BJ (cell line): ENCODE measurements at places on chromosomes 2 and 18.

DNA sequence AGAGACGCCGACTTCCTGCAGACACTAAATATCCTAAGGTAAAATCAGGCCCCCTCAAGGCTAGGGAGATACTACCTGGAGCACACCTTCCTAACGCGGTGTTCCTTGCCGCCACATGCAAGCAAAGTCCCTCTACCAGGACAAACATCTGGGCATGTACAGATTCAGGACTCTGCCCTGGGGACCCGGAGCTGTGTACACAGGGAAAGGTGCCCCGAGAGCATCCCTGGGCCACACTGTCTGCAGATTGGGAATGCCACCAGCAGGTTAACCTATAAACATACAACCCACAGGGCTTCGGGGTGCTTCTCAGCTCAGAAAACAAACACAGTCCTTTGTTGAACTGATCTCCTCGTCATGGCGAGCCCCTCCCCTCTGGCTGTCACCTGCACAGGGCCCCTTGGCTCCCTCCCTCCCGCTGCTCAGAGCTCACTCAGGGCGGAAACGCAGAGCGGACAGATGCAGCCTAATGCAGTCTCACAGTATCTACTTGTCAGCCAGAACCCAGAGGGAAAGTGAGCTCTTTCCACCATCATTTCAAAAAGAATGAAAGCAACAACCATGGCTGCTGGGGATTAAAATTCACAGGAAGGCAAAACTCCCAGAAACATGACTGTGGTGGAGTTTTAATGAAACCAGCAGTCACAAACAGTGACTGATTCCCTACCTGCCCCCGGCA, 218.8 kb downstream of the HDAC4 start:
- DNase-seq, result no peak

- DNase-seq, result no peak
These were observed 117.3 kb downstream of the DPP4 start for GRCh38 chr2:161956738-161957137.

- DNase-seq, result no peak
These were observed 111.6 kb downstream of the TACR1 start for GRCh38 chr2:75087736-75088135.

- DNase-seq, result no peak
These were observed 66.6 kb downstream of the PPP4R1 start for GRCh38 chr18:9547782-9548181.

GRCh38 chr18:12943215-12943614, 4.6 kb upstream of the SEH1L start:
- DNase-seq, result no peak

DNA sequence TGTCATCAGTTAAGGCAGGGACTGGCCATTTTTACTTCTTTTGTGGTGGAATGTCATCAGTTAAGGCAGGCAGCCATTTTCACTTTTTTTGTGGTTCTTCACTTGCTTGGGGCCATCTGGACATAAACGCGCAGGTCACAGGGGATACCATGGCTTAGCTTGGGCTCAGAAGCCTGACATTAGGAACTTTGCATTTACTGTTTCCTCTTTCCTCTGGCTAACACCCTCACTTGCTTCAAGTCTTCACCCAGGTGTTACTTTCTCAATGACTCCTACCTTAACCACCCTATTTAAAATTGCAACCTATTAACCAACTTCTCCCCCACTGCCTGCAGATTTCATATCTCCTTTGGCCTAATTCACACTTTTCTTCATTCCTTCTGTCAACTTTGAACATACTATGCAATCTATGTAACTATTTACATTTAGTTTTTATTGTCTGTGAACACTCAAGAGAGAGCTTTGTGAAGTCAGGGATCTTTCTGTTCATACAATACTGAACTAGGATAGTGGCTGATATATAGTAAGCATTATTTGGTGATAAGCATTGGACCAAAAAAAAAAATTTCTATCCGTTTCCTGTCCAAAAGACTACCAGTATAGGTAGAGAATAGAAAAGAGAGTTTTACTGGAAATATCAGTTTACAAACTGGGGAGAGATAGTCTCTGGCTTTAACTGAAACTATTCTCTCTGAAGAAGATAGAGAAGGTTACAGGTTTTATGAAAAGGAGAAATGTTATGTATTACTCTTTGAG, 600.1 kb upstream of the ZNF804A start:
- no peak for DNase-seq

DNA sequence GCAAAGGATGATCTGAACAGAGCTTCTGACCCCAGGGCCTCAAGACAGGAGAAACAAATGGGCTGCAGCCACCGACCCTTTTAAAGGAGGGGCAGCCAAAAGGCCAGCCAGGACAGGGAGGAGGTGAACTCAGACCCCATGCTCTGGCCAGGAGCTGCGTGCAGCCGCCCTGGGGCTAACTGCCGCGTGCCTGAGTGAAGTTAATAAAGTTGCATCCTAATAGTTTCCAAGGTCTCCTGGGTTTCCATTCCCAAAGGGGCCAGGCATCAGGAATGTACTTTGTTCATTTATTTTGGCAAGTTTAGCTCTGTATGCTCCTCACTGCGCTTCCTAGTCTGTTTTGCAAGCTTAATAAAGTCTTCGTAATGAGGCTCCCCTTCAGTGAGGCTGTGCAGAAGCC, 60.7 kb downstream of the EN1 start:
- DNase-seq, result no peak

GRCh38 chr2:131032393-131032836, 60.8 kb downstream of the FAM168B start:
- DNase-seq, result no peak

DNA sequence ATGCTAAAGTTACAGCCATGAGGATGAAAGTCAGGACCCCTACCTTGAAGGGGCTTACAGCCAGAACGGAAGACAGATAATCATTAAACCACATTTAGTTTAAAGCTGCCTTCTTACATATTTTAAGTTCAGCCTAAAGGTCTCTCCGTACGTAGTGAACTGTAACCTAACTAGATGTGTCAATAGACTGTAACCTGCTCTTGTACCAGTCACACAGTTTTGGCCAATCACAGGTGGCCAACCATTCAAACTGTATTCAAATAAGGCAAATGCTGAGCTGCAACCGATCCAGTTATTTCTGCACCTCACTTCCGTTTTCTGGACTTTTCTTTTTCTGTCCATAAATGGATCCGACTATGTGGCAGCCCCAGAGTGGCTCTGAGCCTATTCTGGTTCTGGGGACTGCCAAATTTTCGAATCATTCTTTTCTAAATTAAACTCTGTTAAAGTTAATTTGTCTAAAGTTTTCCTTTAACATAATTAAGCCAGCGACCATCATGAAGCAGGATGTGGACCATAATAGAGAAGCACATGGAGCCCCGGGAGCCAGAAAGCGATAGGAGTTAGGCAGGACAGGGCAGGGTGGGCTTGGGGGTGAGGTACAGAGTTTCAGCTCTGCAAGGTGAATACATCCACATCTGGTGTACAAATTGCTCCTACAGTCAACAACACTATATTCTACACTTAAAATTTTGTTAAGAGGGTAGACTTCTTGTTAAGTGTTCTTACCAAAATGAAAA, 48.4 kb upstream of the YPEL5 start:
- no peak for DNase-seq

DNA sequence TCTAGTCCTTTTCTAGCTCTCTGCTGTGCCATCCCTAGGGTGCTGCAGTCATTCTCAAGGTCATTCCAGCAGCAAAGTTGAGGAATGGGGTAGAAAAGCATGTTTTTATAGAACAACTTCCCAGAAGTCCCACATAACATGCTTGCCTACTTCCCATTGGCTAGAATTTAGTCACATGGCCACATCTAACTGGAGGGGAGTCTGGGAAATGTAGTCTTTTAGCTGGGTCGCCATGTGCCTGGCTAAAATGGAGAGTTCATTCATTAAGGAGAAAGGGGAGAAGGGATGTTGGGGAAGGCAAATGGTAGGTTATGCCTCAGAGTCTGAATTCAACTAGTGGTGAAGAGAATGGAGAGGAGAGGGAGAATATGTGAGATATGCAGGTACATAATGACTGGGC, 85.7 kb downstream of the SLC4A3 start:
- DNase-seq, result no peak

DNA sequence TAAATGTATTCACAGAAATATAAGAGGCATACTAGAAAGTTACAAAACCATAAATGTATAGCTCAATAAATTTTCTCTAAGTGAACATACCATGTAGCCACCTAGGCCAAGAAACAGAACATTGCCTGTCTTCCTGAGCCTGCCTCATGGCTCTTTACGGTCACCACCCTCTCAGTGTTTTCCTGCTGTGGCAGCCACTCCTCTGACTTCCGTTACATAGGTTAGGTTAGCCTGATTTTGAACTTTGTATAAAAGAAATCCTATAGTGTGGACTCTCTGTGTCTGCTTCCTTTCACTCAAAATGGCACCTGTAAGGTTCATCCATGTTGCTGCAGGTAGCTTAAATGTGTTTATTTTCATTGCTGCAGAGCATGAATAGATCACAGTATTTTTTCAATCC, 11.6 kb upstream of the ST3GAL5 start:
- DNase-seq, result no peak

DNA sequence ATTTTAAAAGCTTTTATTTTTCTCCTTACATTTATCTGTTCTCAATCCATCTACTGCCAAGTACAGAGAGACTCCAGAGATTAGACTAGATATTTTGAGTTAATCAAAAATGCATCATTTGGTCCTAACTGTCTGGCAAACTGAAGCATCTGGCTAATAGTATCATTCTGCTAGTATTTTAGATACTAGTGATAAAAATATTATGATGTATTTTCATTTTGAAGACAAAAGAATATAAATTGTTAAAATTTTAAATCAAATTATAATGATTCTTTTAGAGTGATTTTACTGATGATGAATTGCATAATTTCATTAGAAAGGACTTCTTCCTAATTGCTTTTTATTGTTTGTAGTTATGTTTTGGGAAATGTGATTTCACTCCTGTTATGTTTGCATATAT, 584.0 kb downstream of the LRRTM4 start:
- no peak for DNase-seq

- no peak for DNase-seq
These were observed 174.7 kb downstream of the ANAPC1 start for GRCh38 chr2:111709321-111709720.

GRCh38 chr2:238507836-238508235, 81.1 kb downstream of the ASB1 start:
- no peak for DNase-seq

DNA sequence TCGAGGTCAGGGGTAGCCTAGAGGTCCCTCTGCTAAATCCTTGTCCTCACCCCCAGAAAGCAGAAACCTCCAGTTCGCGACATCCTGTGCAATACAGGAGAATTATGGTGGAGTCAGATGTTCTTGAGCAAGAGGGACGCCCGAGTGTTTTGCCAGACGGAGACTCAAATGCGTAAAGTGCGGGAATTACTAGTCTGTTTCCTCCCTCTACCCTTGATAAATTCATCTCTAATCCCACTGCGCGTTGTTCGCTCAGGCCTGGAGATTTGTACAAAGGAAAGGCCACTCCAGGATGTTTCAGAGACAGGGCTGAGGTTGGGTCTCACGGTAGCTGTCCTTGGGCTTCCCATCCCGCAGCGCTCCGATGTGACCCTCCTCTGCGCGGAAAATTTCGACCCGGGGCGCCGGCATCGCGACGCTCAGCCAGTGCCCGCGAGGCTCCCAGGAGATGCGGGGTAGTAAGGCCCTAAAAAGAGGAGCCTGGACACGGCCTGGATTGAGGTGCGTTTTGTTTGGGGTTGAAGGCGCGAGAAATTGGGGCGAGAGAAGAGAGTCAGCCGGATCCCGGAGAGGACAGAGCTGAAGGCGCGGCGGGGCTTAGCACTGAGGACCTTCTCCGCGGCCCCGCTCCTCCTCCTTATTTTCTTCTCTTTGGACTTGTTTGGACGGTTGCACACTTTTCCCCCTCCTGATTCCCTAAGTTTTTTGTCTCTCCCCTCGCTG, 2.6 kb upstream of the NEUROD1 start:
- DNase-seq, result no peak

- no peak for DNase-seq
These were observed 17.0 kb upstream of the ERCC3 start for GRCh38 chr2:127310980-127311379.

GRCh38 chr2:239291475-239292350, 109.1 kb downstream of the HDAC4 start:
- DNase-seq, result no peak

DNA sequence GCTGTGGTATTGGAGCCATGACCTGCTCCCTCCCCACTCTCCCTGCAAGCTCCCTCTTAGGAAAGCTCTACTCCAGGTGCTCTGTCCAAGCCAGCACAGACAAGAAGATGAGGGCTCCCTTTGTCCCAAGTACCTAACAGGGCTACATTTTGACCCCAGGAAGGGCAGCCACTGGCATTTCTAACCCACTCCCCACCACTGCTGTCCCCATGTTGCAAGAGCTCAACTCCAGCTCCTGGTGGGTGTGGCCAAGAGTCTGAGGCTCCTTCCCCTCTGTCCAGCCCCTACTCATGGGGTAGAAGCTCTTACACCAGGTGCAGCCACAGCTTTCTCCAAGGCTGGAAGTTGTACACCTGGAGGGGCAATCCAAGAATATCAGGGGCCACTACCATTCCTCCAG, 127.0 kb upstream of the NPAS2 start:
- DNase-seq, result no peak

- DNase-seq, result no peak
These were observed 25.2 kb upstream of the TAF1B start for GRCh38 chr2:9818097-9818496.

DNA sequence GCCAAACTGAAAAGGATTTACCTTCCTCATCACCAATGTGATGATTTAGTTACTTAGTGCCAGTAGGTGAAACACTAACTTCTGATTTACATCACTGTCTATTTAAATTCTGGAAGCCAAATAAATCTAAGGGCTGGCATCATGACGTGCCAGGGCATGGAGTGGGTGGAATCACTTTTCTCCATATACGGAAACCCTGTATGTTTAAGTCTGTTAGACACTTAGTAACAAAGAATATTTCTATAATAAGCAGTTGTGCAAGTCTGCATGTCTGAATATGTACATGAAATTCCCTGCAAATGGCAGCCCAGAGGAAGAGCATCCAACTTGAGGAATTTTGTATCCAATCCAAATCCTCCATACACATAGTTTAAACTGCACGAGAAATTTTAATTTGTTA, 243.1 kb upstream of the SMAD7 start:
- no peak for DNase-seq

GRCh38 chr2:174949988-174950687, 55.0 kb downstream of the CHN1 start:
- DNase-seq, result no peak

- DNase-seq, result no peak
These were observed 15.7 kb downstream of the SIGLEC15 start for GRCh38 chr18:45841060-45841764.

DNA sequence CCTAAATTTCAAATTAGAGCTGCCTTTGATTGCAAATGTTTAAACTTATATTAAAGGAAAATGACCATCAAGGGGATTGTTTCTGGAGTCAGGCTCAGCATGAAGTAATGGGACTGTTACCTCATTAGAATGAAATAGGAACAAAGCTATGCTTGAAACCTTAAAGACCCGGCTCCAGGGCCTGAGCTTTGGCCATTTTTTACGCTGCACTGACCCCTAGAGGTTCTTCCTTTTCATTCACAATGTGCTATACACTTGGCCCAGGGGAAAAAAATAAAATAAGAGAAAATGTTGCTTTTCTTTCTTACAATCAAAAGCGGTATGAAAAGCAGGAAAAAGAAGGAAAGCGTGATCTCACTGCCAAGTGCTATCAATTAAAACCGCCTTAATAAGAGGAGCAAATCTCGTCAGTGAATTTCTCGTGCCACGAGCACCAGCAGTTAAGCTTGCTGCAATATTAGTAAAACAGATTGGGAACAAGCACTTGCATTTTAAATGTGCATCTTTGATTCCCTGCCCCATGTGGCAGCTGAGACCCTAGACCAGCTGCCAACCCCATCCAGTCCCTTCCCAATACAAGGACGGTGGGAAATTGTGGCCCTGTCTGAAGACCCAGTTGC, 96.6 kb downstream of the MBD2 start:
- DNase-seq, result no peak
